ENCODE measurements at places on chromosomes 3 and 15. TPM values are rescaled to one million over a fixed set of nuclear protein-coding genes. Genes with fewer than 3 reads are reported as not detected.

- no peak for DNase-seq
Measured at GRCh38 chr3:67405193-67405592, 249.2 kb downstream of the SUCLG2 start.

The B3GALNT1 gene
- 11.8 TPM for total RNA-seq

The COL7A1 gene
- 393 TPM for total RNA-seq

DNA sequence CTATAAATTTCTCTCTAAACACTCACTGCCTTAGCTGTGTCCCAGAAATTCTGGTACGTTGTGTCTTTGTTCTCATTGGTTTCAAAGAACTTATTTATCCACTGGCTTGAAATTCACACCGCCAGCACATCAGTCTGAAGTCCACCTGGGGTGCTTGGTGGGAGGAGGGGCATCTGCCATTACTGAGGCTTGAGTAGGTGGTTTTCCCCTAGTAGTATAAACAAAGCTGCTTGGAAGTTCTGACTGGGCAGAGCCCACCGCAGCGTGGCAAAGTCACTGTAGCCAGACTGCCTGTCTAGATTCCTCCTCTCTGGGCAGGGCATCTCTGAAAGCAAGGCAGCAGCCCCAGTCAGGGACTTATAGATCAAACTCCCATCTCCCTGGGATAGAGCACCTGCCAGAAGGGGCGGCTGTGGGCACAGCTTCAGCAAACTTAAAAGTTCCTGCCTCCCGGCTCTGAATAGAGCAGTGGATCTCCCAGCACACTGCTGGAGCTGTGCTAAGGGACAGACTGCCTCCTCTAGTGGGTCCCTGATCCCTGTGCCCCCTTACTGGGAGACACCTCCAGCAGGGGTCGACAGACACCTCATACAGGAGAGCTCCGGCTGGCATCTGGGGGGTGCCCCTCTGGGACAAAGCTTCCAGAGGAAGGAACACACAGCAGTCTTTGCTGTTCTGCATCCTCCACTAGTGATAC is 114.1 kb downstream of the SUCLG2 start:
- no peak for DNase-seq

DNA sequence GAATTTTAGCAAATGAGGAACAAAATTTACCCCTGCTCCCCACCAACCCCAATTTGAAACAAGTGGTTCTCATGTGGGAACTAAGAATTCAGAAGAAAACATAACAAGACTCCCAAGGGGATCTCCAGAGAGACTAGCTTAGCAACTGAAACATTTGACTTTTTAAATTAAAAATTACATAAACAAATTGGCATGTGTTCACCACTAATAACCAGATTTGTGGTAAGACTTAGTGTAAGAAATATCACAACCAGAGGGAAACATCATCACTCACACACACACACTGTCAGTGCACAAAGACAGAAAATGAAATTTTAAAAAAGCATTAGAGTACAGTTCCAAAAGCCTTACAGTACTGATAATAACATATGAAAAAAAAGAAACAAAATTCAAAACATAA is 348.8 kb downstream of the CGGBP1 start:
- no peak for DNase-seq

- DNase-seq: no peak
Measured at GRCh38 chr15:89121414-89121813, 33.2 kb downstream of the ABHD2 start.
